ENCODE measurements at places on chromosomes 4 and X. TPM values are rescaled to one million over a fixed set of nuclear protein-coding genes. Genes with fewer than 3 reads are reported as not detected.

The CT83 gene
- total RNA-seq: not detected

The MAMLD1 gene
- 1.5 TPM for total RNA-seq

The F11 gene
- total RNA-seq: not detected

The PPEF2 gene
- total RNA-seq: not detected

The MSMO1 gene
- 27.7 TPM for total RNA-seq

The RBMX gene
- 205 TPM for total RNA-seq

The SAT1 gene
- total RNA-seq: 821 TPM

The NAP1L3 gene
- 6.6 TPM for total RNA-seq

The MMAA gene
- total RNA-seq: 10.9 TPM

The CYTL1 gene
- total RNA-seq: 4.8 TPM

All from thyroid gland (tissue), 4 donors.